ENCODE measurements at places on chromosomes 12 and 14.

- peak; percentile 8 for DNase-seq
Measured at GRCh38 chr12:30822385-30823155, 67.8 kb upstream of the CAPRIN2 start.

DNA sequence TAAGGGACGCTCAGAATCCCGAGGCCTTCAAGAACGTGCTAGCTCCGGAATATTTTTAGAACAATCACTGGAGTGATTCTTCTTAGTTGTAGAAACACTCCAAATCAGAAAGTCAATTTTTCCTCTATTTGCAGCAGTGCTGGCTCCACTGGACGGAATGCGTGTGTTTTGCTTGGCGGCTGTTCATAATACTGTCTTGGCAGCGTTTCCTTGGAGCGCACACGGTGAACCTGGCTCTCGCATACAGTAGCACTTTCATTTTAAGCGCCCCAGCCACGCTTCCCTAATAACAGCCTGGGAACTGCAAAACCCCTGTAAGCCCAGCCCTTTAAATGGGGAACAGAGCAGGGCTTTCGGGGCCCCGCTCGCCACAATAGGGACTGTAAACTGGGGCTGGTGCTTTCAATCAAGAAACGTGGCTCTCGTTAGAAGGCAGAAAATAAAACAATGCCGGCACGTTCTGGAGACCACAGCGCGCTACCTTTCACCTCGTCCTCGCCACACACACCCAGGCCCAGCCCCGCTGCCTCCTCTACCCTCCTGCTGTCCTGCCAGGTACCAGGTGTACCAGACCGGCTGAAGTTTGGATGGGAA lies 79.9 kb downstream of the BCL11B start:
- DNase-seq = peak; percentile 44

DNA sequence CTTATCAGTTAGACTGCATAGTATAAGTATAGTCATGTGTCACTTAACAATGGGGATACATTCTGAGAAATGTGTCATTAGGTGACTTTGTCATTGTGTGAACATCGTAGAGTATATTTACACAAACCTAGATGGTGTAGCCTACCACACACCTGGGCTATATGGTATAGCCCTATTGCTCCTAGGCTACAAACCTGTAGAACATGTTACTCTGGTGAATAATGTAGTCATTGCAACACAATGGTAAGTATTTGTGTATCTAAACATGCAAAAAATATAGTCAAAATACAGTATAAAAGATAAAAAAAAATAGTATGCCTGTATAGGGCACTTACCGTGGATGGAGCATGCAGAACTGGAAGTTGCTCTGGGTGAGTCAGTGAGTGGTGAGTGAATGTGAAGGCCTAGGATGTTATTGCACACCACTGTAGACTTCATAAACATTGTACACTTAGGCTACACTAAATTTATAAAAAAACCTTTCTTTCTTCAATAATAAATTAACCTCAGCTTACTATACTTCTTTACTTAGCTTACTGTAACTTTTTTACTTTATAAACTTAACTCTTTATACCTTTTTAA lies 40.3 kb upstream of the ANKS1B start:
- no peak for DNase-seq

GRCh38 chr12:26826437-26826836 lies 6.6 kb downstream of the ITPR2 start:
- DNase-seq = no peak

DNA sequence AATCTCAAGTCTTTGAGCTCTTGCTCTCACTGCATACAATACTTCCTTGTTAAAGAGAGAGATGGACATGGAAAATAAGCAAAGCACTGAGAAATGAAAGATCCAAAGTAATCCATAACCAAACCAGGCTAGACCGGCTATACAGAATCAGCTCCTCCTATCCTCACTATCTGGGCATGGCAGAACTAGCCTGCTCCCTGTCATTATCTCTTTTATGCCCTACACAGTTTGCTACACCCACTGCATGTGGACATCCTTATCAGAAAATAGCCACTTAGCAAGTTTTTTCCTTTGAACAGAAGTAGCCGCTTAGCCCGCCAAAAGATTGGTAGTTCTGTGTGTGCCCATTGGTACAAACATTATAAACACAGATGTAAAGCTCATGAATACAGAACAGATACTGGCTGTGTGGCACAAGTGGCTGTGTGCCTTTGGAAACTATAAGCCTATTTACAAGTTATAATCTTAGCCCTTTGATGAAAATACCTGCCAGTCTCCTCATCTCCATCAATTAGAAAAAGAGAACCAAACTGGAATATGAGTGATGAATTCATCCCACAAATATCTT lies 34.7 kb downstream of the SPTB start:
- no peak for DNase-seq

DNA sequence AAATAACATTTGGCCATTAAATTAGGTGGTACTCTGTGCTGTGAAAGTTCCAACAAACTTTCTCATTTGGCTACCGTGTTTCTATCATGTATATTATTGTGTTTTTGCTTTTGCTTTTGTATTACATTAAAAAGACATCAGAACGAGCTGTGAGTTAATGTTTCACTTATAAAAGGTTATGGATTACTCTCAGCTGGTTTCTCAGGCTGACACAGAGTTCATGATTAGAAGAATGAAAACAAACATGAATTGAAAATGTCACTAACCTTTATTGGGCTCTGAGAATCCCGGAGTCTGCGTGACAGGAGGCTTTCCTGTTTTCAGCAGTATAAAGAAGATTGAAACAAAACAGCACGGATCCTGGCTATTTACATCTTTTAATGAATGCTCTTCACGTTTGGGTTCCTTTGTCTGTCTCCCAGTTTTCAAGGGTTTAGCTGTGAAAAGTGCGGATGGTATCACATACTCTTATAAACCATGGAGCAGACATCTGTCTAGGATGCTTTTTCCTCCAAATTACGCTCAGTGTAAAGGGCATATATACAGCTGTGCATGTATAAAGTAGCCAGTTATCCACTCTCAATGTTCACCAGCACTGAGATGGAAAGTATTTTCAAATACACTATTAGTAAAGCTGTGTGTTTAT lies 153.6 kb downstream of the PTCSC3 start:
- no peak for DNase-seq

DNA sequence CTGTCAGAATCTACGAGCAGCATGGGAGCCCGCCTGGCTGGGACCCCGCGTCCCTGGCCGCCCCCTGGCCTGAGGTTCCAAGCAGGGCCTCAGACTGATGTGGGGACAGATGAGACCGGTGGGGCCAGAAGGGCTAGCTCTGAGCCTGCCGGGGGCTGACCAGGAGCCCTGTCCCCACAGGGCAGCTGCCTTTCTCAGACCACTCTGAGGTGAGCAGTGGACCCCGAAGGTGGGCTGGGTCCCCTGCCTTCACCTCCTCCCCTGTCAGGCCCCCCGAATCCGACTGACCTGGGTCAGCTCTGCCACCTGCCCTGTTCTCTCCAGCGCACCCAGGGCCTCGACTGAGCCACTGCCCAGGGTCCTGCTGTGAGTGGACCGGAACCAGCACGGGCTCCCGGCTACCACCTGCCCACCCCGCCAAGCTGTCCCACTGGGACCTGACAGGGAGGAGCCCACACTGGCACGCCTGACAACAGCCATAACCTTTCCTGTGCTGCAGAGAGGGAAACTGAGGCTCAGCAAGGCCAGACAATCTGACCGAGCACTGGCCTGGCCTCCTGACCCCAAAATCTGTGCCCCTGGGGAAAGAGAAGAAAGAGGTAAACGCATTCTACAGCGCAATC lies 29.7 kb upstream of the TMEM179 start:
- DNase-seq = no peak

- no peak for DNase-seq
Measured at GRCh38 chr12:69822201-69822860, 2.7 kb upstream of the MYRFL start.

DNA sequence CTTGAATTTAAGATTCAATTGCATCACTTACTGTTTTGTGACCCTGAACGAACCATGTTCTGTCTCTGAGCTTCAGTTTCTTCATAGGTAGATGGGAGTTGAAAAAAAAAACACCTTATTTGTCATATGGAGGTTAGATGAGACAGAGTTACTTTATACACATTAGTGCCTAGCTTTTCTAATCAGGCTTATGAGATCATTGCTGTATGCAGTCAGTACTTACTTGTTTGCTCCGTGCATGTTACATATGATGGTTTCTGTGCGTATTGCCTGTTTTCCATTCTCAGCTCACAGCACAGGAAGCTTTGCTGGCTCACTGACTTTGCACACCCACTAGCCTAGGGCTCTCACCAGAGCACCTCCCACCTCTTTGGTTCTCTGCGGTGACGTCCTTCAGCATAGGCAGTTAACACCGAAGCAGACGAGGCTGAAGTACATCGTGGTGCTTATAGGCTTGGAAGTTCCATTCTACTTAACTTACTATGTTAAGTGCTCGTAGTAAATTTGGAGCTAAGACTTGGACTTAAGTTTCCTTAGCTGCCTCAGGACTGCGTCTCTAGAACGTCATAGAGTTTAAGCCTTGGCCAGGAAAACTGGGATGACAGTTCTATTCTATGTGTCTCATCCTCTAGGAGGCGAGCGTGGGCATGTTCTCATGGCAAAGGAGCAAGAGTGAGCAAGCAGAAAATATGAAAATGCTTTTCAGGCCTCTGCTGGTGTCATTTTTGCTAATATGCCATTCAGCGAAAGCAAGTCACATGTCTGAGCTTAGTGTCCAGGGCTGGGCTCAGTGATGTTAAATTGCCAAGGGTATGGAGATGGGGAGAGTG lies 57.3 kb downstream of the NRXN3 start:
- DNase-seq = no peak

DNA sequence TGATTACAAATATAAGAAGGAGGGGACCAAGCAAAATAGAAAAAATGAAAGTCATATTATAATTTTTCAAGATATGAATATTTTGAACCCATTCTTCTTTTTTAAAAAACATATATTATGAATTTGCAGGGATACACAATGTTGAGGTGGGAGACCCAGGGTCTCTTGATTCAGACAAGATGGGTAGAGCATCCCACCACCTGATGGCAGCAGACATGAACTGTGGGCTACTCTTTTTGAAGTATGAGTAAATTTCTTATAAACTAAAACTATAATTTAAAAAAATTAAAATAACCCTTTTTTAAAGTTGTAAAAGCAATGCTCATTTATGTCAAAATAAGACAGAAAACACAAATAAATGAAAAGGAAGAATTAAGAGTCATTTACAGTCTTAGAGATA lies 202.7 kb upstream of the PRICKLE1 start:
- DNase-seq = no peak

- no peak for DNase-seq
Measured at GRCh38 chr14:21185491-21185890, 29.6 kb upstream of the OR5AU1 start.

DNA sequence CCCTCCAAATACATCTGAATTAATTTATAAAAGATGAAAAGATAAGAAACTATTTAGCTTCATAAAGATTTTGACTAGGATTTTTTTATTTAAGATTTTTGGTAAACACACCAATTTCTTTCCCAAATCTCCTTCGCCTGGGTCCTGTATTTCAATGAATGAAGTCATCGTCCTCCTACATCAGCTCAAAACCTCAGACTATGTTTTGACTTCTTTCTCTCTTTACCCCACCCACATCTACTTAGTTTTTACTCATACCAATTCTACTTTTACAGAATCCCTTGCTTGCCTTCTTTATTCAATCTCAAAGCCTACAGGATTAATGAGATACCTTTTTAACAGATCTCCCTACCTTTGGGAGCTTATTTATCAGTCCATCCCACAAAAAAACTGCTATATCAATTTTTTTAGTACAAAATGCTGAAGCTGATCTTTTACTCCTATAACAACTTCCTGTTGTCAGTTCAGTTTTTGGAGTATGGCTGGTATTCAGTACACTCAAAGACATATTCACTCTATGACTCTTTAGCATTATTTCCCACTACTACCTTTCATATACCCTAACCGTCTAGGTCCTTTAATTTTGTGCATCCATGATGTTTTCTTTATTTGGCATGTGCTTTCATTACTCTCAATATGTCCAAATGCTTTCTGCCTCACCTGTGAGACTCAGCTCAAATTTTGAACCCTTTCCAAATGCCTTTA lies 18.7 kb upstream of the CCDC91 start:
- DNase-seq = no peak

GRCh38 chr14:102516531-102517391 lies 7.2 kb upstream of the ANKRD9 start:
- peak; percentile 45 for DNase-seq
